ENCODE measurements at places on chromosomes 4 and X.

- DNase-seq = no peak
Measured at GRCh38 chr4:19304028-19304427, 947.7 kb upstream of the SLIT2 start.

GRCh38 chrX:73851014-73852009, 288.3 kb downstream of the CHIC1 start:
- no peak for DNase-seq

- DNase-seq = no peak
Measured at GRCh38 chr4:20317424-20317985, 65.8 kb downstream of the SLIT2 start.

DNA sequence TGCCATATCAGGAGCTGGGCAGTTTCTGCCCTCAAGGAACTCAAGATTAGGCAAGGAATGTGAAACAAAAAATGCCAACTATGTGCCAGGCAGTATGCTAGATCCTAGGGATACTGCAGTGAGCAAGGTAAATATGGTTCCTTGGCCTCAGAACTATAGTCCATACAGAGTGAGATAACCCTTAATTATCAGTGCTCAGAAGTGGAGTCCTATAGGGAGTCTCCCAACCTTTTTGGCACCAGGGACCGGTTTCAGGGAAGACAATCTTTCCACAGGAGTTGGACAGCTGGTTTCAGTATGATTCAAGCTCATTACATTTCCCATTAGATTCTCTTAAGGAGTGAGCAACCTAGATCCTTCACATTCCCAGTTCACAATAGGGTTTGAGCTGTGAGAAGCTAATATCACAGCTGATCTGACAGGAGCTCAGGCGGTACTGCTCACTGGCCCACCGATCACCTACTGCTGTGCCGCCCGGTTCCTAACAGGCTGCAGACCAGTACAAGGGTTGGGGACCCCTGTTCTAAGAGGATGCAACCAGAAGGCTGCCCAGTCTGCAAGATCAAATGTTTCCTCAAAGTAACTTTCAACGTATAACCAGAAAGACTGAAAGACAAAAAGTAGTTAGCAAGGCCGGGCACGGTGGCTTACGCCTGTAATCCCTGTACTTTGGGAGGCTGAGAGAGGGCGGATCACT, 1.7 kb upstream of the SRP72 start:
- DNase-seq = no peak

- no peak for DNase-seq
Measured at GRCh38 chr4:89829470-89830138, 7.4 kb downstream of the SNCA start.

- DNase-seq = no peak
Measured at GRCh38 chr4:2936773-2937145, 26.4 kb downstream of the NOP14 start.

DNA sequence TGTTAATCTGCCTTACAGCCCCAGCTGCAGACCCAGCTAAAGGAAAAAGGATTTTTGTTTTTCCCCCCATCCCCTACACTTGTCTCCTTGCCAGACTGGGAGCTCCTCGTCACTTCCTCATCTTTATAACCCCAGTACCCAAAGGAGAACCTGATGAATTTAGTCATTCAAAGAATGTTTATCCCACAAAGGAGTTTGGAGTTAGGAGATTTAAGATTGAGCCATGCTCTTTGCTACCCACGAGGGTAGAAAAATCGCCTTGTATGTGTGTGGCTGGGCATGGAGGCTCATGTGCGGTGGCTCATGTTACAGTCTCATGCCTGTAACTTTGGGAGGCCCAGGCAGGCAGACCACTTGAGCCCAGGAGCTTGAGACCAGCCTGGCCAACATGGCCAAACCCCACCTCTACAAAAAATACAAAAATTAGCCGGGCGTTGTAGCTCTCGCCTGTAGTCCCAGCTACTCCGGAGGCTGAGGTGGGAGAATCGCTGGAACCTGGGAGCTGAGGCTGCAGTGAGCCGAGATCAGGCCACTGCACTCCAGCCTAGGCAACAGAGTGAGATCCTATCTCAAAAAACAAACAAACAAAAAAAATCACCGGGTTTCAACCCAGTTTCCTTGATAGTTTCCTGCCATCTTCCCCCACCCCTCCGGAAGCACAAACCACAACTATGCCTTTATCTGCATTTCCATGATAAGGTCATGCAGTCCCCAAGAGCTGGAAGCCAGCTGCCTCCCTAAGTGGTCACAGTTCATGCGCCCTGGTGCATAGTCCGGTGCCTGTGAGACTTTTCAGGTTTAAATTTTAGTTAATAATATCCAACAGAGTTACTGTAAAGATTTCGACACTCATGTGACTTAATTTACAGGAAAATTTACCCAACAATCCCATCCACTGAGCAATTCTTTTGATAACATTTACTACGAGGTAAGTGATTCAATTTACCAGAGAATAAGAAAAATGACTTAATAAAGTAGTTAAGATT, 1.5 kb downstream of the CFAP97 start:
- no peak for DNase-seq

DNA sequence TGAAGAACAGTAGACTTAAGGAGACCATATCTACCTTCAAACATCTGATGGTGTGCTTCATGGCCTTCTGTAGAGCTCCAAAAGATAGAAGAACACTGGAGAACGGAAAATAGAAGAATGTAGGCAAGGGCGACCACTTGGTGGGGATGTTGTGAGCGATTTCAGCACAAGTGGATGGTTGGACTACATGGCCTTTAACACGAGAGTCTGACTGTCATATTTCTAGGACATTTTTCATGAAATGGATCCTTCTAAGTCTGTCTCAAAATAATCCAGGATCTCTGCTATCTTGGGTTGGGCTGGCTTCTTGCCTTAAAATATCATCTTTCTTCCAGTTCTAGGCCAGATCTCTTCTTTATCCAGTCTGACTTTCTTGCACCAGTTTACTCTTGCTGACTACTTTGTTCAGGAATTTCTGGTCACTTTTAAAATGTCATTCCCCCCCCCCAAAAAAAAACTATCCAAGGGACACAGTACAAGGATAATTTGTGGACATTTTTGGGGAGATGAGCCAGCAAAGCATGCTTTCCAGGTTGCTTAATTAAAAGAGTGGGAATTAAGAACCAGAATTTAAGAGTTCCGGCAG, 1.2 kb upstream of the MID1IP1 start:
- DNase-seq = no peak

- DNase-seq = no peak
Measured at GRCh38 chrX:15853586-15854079, 980 bp downstream of the AP1S2 start.

GRCh38 chr4:103054030-103054429, 22.5 kb downstream of the SLC9B2 start:
- DNase-seq = no peak

Data from D721Med (cell line).